ENCODE measurements at places on chromosomes 1 and 21. TPM values are rescaled to one million over a fixed set of nuclear protein-coding genes. Genes with fewer than 3 reads are reported as not detected.

The SLAMF6 gene
- total RNA-seq: not detected

The DVL1 gene
- 196 TPM for total RNA-seq

The CLEC20A gene
- total RNA-seq: not detected

The LCE6A gene
- total RNA-seq: not detected

The SYTL1 gene
- 0.66 TPM for total RNA-seq

The LCE1B gene
- total RNA-seq: not detected

The ARHGEF10L gene
- total RNA-seq: 111 TPM

The GJB3 gene
- not detected for total RNA-seq

The FRRS1 gene
- 2.5 TPM for total RNA-seq

The NRAS gene
- 3.9 TPM for total RNA-seq

The PGBD5 gene
- total RNA-seq: 2.7 TPM

The OLFM3 gene
- total RNA-seq: not detected

The INSRR gene
- not detected for total RNA-seq

The FAM72A gene
- not detected for total RNA-seq

The FALEC gene
- not detected for total RNA-seq

The RNU1-3 gene
- not detected for total RNA-seq

The CR1L gene
- not detected for total RNA-seq

The CYYR1 gene
- total RNA-seq: 11.7 TPM

The UTS2 gene
- not detected for total RNA-seq

The MAN1C1 gene
- 2.7 TPM for total RNA-seq

The KPRP gene
- not detected for total RNA-seq

The CHTOP gene
- 52.0 TPM for total RNA-seq

The TRIM67 gene
- total RNA-seq: not detected

The GSTM1 gene
- not detected for total RNA-seq
